Fibroblast of pulmonary artery (primary cell): ENCODE measurements at places on chromosomes 4 and X.

DNA sequence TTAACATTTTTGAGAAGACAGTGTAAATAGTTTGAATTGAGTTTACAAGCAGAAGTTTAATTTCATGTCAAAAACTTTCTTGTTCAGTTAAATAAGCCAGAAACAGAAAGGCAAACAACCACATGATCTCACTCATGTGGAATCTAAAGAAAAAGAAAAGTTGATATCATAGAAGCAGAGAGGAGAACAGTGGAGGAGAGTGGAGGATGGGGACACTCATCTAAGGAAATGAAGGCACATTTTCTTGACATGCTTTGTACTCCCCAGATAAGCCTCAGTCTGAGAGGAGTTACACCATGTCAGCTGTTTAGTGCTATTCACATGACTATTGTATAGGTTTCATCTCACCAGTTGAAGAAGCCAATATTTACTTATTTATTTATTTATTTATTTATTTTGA, 13.5 kb downstream of the SNCA start:
- DNase-seq, result peak; percentile 80

- peak; percentile 60 for DNase-seq
Observed at GRCh38 chrX:101485212-101485949, at the start of gene ARMCX4. ARMCX4 (plus strand) TSS chrX:101485456; CDS start chrX:101488590, 3,134 bp downstream.

DNA sequence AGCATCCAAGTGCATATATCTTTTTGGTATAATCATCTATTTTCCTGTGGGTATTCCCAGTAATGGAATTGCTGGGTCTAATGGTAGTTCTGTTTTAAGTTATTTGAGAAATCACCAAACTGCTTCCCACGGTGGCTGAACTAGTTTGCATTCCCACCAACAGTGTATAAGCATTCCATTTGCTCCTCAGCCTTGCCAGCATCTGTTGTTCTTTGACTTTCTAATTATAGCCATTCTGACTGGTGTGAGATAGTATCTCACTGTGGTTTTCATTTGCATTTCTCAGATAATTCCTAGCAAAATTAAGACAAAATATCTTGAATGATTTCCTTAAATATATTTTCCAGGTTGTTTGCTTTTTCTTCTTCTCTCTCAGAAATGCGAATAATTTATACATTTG, 341.1 kb downstream of the GBA3 start:
- DNase-seq, result peak; percentile 21

- DNase-seq, result peak; percentile 32
Observed at GRCh38 chrX:32877592-32877991, 333.8 kb downstream of the DMD start.

- DNase-seq, result no peak
Observed at GRCh38 chrX:42027367-42028000, 104.1 kb upstream of the CASK start.

- no peak for DNase-seq
Observed at GRCh38 chr4:128955751-128956150, 137.6 kb downstream of the SCLT1 start.

DNA sequence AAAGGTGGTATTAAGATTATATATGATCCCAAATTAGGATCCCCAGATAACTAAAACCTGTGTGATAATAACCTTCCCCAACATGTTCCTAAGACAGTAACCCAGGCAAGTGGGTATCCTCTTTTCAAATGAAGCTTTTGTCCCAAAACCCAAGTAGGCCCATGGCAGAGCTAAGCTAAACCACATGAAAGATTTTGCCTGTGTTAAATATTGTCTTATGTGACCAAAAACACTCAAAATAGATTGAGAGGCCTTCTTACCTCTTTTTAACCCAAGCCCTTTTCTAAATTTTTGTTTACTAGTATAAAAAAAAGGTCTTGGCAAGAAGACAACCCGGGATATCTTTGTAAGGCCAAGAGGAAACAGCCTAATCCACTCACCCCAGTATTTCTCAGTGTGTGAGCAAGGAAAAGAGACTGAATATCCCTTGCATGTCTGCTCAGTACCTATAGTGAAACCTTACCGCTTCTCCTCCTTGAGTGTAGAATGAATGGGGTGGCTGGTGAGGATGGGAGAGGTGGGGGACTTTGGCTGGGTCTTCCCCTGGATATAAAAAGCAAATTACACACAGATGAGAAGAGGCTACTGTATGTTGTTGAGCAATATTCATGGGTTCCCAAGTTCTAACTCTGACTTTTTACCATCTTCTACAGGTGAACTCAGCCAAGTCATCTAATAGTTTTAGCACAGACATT, 188.8 kb upstream of the BMP3 start:
- no peak for DNase-seq

- no peak for DNase-seq
Observed at GRCh38 chr4:155426953-155427352, 50.2 kb upstream of the MAP9 start.

- DNase-seq, result no peak
Observed at GRCh38 chr4:46924789-46925529, 15.9 kb upstream of the COX7B2 start.

- peak; percentile 10 for DNase-seq
Observed at GRCh38 chr4:19177616-19178015, 1074.1 kb upstream of the SLIT2 start.

GRCh38 chr4:149986917-149987316, 91.3 kb upstream of the DCLK2 start:
- DNase-seq, result no peak

DNA sequence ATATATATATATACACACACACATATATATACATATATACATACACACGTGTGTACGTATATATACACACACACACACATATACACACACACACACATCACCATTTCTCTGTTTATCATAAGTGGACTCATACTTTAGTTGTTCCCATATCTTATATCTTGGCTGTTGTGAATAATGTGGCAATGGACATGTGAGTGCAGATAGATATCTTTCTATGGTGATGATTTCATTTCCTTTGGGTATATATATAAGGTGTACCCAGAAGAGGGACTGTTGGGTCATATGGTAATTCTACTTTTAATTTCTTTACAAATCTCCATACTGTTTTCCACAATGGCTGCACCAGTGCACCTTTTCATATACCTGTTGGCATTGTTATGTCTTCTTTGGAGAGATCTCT, 105.9 kb downstream of the LARP1B start:
- no peak for DNase-seq

GRCh38 chrX:9851890-9852289, 65.7 kb downstream of the SHROOM2 start:
- no peak for DNase-seq

DNA sequence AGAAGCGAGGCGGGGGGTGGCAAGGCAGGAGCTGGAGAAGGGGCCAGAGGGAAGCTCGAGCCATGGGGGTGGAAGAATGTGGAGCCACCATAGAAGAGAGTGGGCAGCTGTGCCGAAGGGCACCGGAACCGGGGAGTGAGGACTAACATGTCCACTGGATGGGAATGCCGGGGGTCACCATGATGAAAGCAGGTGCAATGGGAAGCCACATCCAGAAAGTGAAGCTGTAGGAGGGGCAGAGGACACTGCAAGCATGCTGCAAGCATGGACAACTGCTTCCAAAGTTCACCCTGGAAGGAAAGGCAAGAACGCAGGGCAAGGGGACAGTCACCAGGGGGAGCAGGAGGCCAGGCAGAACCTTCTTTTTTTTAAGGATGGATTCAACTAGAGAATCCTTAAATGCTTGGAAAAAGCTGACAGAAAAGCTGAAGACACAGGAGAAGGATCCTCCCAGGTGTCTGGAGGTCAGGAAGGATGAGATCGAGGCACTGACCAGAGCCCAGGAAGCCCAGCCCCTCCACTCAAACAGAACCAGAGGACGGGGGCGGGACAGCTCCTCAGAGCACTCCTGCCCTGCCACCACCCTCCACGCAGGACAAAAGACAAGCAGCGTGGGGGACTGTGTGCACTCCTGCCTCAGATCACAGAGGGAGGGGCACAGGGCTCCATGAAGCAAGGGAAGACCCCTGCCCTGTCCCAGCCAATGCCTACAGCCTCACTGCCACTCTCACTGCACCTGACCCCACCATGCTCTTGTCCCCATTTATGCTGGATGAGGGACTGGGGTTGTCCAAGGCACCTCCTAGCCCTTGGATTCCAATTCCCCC, 169.2 kb downstream of the AFAP1 start:
- DNase-seq, result peak; percentile 51

DNA sequence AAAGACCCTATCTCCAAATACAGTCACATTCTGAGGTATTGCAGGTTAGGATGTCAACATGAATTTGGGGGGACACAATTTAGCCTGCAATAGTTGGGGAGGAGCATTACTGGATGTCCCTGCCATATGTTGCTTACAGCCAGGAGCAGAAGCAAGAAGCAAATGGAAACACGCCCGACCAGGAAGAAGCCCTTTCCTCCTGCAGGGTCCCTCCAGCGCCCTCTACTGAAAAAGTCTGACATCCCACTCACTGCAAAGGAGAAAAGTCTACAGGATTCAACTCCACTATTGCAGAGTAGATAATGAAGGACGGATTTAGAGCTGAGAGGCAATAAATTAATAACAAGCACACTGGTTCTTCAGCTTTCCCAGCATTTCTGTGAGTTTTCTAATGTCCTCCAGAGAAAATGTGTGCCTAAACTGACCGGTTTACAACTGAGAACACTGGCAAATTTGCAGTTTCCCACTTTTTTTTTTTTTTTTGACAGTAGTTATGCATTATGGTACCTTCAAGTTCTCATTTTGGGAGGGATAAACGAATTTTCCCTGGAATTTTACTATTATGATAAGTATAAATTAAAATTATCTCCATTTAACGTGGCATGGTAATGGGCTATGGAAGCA, 31.7 kb downstream of the COQ2 start:
- peak; percentile 81 for DNase-seq

DNA sequence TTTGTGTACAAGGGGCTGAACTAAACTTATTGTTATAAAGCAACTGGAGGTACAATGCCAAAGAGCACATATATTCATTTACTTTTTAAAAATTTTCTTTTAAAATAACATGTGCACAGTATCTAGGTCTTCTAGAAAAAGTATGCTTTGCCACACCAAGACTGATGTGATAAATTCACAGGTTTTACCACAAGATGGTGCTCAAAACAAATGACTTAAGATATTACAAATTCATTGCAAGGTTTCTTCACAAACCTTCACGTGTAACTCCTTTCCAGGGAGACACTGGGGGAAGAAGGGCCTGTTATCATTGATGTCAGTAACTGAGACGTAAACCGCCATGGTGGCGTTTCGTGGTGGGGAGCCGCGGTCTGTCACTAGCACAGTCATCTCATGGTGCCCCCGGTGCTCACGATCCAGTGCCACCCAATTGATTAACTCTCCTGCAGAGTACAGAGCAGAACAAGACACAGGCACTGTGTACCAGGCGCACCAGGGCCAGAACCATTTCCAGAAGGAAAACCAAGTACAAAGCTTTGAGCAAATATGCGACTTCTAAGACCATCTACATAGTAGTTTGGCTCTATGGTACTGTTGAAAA, 162.2 kb downstream of the DCHS2 start:
- peak; percentile 46 for DNase-seq

DNA sequence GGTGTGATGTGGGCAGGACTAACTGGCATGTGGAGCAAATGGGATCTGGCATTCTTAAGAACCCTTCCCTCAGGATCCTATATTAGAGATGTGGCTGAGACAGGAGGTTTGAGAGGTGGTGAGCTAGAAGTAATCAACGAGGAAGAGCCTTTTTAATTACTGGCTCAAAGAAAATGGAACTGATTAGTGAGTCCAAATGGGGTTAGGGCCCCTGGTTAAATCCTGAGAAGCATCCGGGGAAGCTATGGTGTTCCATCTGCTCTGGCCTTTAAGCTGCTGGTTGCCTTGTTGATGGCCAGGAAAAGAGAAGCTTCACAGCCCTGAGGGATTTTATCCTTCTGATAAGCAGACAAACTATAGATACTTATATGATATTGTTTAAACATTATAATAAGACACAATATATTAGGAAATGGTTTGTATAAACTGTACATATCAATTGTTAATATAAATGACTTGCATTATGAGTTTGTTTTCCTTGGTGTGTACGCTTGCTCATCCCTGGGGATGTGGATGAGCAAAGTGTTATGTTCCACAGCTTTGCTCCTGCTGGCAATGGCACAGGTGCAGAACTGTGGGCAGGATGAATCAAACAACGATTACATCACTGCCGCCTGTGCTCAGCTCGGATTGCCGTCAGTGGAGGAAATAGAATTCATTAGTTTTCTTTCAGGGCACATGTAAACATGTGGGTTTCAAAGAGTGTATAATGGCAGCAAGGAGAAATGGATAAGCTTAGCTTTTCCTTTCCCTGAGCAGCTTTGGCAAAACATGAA, 328.6 kb upstream of the ARX start:
- DNase-seq, result no peak

- no peak for DNase-seq
Observed at GRCh38 chr4:48421101-48421500, 62.0 kb upstream of the SLC10A4 start.

GRCh38 chr4:48331577-48332330, 9.6 kb upstream of the SLAIN2 start:
- DNase-seq, result peak; percentile 69

- DNase-seq, result no peak
Observed at GRCh38 chrX:31545726-31546125, 473.9 kb upstream of the FTHL17 start.

DNA sequence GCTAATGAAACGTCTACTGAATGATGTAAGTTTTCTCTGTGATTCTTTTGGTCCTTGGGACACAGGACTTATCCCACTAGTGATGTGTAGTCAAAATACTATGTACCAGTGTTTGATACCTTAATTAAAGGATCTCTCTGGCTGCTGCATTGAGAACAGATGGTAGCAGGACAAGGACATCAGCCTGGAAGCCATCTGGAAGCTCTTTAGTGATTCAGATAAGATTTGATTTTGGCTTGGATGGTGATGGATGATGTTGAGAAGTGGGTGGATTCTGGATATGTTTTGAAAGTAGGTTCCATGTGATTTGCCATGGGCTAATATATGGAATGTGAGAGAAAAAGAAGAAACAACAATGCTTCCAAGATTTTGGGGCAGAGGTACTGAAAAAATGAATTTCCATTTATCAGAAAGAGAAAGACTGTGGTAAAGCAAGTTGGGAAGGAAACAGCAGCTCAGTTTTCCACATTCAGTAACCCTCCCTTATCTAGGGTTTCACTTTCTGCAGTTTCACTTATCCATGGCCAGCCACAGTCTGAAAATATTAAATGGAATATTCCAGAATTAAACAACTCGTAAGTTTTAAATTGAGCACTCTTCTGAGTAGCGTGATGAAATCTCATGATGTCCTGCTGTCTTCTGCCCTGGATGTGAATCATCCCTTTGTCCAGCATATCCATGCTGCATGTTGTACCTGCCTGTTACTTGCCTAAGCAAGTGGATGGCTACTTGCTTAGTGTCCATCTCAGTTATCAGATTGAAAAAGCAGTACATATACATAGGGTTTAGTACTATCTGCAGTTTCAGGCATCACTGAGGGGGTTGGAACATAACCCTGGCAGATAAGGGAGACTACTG, 15.6 kb downstream of the CD38 start:
- no peak for DNase-seq

- DNase-seq, result no peak
Observed at GRCh38 chr4:111930659-111931058, 214.6 kb upstream of the FAM241A start.

DNA sequence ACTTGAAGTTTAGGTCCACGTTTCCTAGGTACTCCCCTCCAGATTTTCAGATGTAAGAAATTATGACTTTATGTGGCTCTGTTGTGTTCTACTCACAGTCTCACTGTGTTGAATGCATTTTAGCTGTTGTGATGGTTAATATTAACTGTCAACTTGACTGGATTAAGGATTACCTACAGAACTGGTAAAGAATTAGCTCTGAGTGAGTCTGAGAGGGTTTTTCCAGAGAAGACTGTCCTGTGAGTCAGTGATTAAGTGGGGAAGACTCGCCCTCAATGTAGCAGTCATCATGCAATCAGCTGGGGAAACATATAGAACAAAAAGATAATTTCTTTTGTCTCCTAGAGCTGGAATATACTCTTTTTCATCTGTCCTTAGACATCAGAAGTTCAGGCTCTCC, 493.4 kb downstream of the ACTRT1 start:
- no peak for DNase-seq
